Esophagus muscularis mucosa (tissue), 4 donors: ENCODE measurements at places on chromosomes 7 and 10.

GRCh38 chr7:130695840-130696239 lies 9.5 kb upstream of the TSGA13 start:
- no peak for DNase-seq

GRCh38 chr7:44631458-44632115 lies 25.2 kb downstream of the OGDH start:
- DNase-seq = no peak

GRCh38 chr7:41538810-41539724 lies 163.8 kb downstream of the INHBA start:
- no peak for DNase-seq

DNA sequence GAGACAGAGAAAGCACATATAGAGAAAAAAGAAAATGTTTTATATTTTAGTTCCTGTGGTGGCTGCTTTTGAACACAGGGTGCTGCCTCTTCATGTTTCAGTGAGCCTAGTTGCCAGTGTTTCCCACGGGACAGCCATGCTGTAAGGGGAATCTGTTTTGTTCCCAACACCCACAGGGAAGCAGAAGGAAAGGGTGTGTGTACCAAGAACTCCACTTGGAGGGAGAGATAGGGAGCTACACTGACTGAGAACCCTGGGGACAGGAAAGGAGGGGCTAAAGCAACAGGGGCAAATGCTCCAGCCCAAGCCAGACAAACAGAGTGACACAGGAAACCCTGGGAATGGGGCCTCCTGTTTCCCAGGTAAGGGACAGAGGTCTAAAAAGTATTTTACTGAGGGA lies 40.2 kb downstream of the FRMPD2 start:
- no peak for DNase-seq

DNA sequence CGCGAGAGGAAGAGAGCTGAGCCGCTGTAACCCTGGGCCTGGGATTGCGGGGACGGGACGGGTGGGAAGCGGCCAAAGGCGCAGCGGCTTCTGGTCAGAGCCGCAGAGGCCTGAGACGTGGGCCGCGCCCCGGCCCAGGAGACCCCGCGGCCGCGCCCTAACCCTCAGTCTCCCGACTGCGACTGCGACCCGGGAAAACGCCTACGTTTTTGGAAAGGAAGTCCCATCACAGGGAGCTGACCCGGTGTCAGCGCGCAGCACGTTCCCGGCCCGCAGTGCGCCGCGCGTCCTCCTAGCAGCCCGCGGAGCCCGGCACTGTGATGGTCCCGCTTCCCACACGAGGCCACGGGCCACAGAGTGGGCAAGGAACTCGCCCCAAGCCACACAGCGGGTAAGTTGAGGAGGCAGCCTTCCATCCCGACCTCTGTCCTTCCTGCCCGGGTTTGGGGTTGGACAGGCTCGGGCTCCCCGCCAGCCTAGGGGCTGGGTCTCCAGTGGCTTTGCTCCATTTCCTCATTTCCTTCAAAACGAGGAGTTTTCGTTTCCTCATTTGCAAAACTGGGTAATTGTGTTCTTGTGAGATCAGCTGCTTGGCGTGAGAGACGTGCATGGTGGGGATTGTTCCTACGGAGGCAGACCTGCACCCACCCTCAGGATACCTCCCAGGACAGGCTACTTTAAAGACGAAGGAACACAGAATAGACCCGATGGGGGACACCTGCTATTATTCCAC lies 1.2 kb downstream of the GPNMB start:
- no peak for DNase-seq

DNA sequence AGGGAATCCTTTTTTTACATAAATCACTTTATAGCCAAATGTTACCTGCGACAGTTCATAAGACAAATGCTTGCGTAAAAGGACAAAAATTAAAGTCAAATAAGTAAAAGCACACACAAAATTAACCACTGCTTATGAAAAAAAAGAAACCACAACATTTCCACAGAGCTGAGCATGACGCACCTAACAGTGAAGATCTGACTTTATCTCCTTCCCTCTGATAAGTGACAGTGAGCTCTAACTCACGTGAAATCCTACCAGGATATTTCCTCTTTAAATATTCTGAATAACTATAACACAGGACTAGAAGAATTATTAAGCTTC lies 225.5 kb downstream of the SFMBT2 start:
- DNase-seq = no peak

- no peak for DNase-seq
These were observed 6.0 kb downstream of the LIPN start for GRCh38 chr10:88765816-88766215.

GRCh38 chr10:117980216-117980615 lies 66.5 kb downstream of the RAB11FIP2 start:
- DNase-seq = no peak

DNA sequence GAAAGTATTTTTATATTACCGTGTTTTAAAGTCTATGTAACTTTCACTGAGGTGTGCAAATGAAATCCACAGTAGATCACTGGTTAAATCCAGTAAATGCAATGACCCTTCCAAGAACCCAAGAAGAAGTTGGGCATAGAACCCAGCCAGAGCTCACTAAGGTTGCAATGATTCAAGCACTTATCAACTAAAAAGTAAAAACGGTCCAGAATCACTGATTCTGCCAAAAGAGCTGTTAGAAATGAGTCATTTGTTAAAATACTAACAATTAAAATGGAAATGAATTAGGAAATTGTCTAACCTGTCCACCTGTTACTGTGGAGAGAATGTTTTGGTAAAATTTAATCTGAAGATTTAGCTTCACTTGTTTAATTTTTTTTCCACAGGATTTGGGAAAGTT lies 74.4 kb downstream of the ANK3 start:
- DNase-seq = no peak

DNA sequence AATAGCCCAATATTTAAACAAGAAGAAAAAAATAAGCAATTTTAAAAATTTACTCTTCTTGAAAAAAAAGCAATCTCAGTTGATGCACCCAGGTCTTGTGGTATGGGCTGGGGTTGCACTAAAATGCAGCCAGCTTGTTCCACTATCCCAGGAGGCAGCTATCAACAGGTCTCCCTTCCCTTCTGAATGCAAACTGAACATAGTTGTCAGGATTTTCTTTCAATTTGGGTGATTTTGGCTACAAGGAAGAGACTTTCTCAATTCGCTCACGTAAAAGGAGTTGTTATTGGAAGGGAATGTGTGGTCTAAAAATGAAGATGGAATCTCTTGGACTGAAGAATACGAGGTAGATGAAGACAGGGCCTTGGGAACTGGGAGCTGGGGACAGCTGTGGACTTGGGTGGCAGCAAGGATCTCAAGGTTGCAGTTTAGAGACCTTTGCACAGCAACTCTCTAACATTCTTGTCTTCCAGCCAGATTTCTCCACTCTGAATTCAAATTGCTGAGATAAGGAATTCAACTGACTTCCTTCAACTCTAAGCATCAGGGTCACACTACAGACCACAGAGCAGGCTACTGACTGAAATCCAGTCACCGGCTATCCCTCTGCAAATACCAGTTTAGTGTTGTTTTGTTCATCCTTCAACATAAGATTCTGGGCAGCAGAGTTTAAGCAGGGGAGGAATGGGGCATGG lies 3.1 kb upstream of the TMEM26 start:
- DNase-seq = no peak

DNA sequence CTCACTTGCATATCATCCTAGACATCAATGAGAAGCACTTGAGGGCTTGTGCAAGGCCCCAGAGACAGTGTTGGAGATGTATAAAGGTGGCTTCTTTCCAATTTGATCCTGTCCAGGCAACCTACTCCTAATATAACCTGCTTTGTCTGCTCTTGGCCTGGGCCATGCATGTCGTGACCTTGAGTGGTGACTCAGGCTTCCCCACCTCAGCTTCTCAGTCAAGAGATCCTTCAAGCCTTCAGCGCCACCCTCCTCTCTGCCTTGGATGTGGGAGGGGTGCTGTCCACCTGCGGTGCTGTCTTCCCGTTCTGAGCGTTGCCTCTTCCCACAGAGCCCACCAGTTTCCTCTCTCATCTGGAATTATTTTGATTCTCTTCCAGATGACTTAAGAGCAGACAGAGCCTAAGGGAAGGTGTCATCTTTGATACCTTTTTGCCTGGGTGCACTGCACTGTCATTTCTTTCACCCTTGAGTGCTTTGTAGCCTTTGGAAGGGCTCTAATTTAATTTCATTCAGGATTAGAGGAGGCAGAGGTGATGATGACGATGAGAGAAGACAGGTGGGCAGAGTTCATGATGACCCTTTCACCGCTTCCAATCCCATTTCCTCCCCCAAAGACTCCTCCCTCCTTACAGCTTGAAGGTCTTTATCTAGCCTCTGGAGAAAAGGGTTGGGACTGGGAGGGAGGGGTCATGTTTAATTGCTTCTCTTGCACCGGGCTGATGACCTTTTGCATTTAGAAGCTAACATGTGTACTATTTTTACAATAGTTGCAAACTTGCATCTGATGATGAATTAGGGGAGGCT lies 6.9 kb downstream of the LSMEM1 start:
- DNase-seq = no peak

GRCh38 chr7:106568680-106569499 lies 92.1 kb downstream of the CCDC71L start:
- DNase-seq = peak; percentile 53

DNA sequence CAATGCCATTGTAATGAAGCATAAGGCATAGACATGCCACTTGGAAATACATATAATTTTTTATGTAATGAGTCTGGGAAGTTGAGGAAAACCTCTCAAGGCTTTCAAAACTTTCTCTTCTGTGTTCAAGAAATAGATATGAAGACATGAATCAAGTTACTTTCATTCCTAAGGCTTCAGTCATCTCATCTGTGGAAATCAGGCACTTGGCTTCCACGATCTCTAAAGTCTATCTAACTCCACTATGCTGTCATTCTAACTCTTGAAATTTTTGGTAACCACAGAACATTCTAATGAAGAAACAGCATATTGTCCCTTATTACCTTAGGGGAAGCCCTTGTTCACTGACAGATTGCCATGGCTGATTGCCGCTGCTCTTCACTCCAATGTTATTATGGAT lies 242.6 kb downstream of the CNTNAP2 start:
- DNase-seq = no peak

GRCh38 chr7:93843260-93843659 lies 47.3 kb downstream of the TFPI2 start:
- no peak for DNase-seq

DNA sequence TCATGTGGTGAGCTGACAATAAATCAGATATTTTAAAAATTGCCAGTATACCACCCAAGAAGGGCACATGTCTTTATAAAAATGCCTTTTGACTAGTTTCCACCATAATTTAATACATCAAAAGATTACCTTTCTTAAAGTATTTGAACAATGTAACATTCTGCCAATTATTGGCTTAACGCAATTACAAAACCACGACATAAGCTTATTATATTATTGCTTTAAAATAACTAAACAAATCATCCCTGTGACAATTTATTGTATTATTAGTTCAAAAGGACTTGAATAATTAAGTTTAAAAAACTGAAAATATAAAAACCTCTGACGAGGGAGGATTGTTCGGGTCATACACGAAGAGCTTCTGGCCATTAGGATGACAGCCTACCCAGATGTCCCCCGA lies 9.6 kb upstream of the PON3 start:
- DNase-seq = no peak

DNA sequence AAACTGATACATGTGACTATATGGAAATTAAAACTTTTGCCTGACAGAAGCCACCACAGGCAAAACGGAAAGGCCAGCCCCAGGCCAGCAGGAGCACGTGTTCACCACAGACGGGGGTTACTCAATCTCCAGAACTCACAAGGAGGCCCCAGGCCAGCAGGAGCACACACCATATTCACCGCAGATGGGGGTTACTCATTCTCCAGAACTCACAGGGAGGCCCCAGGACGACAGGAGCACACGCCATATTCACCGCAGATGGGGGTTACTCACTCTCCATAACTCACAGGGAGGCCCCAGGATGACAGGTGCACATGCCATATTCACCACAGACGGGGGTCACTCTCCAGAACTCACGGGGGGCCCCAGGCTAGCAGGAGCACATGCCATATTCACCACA lies 61.5 kb downstream of the NKX6-2 start:
- DNase-seq = no peak
